ENCODE measurements at places on chromosomes 2 and 18.

- no peak for DNase-seq
These were observed 157.6 kb upstream of the DLX2 start for GRCh38 chr2:172260336-172260735.

GRCh38 chr2:239143858-239144712 is 256.7 kb downstream of the HDAC4 start:
- peak; percentile 0 for DNase-seq

GRCh38 chr2:218400167-218400929 is 680 bp downstream of the CTDSP1 start:
- no peak for DNase-seq

- DNase-seq, result peak; percentile 20
These were observed 47.2 kb downstream of the CDC42EP3 start for GRCh38 chr2:37623971-37624900.

DNA sequence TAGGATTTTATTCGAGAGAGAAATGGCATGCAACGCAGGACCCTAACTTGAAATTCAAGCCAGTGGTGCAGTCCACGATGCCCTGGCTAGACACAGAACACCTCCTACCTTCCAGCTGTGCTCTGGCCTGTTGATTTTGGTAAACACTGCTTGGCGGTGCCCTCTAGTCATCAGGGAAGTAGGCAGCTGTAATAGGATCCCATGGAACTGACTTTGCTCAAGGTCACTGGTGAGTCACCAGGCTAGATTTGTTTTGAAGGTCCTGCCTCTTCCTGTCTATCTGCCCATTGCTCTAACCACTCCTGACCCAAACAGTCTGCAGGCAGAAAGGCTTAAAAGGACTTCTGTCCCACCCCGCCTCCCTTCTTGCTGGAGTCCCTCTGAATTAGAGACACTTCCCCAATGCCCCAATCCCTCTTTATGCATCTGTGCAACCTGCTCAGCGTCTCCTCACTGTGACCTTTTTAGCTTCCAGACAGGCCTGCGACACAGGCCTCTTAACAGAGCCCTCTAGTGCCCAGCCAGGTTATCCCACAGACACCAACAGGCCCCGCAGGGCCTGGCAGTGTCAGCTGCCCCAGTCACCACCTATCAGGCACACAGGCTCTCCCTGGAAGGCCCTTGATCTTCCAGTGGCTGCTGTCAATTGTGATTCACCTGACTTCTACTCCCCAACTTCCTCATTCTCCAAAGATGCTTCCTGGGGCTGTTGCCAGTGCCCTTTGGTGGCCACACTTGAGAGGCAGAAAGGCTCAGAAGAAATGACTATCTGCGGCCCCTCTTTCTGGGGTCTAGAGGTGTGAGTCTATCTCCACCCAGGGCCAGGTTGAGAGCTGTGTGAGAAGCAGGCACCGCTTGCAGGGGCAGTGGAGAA is 5.2 kb downstream of the TMEM127 start:
- peak; percentile 90 for DNase-seq

- peak; percentile 70 for DNase-seq
These were observed 852 bp downstream of the POLI start for GRCh38 chr18:54269893-54270844.

- DNase-seq, result peak; percentile 82
These were observed 62.6 kb downstream of the DNMT3A start for GRCh38 chr2:25279091-25279651.

- DNase-seq, result no peak
These were observed 19.5 kb upstream of the WIPF1 start for GRCh38 chr2:174617120-174617519.

DNA sequence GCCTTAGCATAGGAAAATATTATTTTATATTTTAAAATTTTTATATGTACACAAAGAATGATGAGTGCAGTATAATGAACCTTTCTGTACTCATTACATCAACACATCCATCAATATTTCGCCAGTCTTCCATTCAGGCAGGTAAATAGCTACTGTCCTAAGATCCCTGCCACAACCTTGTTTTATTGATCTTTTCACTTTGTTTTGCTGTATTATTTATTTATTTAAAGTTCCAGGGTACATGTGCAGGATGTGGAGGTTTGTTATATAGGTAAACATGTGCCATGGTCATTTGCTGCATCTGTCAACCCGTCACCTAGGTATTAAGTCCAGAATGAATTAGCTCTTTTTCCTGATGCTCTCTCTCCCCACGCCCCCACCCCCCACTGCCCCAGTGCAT is 64.6 kb downstream of the INHBB start:
- DNase-seq, result no peak

DNA sequence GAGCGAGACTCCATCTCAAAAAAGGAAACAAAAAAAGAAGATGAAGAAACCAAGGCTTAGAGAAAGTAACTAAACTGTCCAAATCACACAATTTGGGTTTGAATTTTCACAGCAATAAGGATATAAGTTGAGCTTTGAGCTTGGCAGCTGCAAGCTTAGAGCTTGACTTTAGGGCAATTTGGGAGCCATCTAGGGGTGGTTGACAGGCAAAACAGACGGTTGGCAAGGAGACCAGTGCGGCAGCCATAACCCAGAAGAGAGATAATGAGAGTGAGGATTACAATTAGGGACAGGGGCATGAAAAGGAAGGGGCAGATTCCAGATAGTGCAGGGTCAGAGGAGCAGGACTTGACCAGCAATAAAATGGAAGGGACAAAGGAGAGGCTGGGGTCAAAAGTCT is 382.2 kb upstream of the HNRNPA3 start:
- peak; percentile 57 for DNase-seq

- DNase-seq, result peak; percentile 69
These were observed at the start of the genes KATNAL2 and PIAS2 for GRCh38 chr18:46917108-46917802. TSS of gene KATNAL2 (plus strand) at chr18:46917602. CDS start at chr18:46946873, 29,271 bp downstream. TSS of gene PIAS2 (minus strand) at chr18:46917507. CDS start at chr18:46917345, 162 bp downstream.

- DNase-seq, result no peak
These were observed 73.1 kb downstream of the AAK1 start for GRCh38 chr2:69570474-69570873.

- no peak for DNase-seq
These were observed 1.1 kb downstream of the TFCP2L1 start for GRCh38 chr2:121283670-121284462.

- no peak for DNase-seq
These were observed 82.0 kb downstream of the TMEM17 start for GRCh38 chr2:62423883-62424458.

DNA sequence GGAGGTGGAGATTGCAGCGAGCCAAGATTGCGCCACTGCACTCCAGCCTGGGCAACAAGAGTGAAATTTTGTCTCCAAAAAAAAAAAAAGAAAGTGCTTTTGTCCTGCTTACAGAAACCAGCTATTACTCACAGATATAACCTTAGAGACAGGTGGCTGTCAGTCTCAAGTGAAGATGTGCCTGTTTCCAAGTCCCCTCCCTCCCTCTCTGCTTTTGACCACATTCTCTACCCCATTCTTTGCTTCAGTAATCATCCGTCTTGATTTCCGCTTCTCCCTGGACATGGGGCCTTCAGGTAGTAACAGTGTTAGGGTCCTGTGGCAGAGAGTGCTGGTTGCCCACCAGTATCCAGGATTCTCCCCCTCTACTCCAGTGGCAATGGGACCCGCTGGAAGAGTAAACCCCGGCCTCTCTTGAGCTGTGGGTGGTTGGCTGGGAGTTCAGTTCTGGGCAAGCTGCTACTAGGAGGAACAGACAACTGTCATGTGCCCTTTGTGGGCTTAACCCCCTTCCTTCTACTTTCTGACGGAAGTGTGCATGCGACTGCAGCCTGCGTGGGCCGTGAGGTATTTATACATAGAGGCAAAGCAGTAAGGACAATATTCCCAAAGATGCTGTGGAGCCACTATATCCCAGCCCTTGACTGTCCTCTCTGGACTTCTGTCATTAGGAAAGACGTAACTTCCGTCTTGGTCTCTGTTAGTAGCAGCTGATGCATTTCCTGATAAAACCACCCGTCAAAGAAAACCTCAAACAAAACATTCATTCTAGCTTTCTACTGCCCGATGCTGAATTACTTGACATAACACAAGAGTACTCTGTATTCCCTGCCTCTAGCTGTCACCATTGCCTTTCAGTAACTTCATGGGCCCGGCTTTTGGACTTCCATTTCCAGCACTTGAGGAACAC is 17.8 kb downstream of the PDCL3 start:
- peak; percentile 83 for DNase-seq

Data from Kasumi-1 (cell line).